ENCODE measurements at places on chromosomes 2 and 18.

- no peak for DNase-seq
Measured at GRCh38 chr2:8573942-8574195, 108.0 kb upstream of the ID2 start.

DNA sequence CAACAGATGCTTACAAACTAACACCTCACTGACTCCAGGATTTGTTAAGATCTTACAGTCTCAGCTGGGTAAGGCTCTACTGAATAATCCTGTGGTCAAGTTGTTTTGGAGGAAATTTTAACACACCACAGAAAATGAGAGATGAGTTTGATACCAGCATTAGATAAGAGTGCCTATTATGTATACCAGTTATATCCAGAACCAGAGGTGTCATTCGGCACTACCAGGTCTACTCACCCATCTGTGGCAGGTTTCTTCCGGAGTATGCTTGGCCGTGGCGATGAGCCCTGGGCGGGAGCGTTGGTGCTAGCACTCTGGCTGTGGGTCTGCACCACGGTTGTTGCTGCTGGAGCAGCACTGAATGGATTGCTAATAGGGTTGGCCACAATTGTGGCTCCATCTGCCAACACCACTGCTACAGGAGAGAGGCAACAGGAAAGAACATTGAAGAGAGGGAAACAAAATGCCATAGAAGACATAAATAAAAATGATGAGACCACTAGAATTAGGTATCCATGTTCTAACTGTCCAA, 41.2 kb downstream of the SAP130 start:
- no peak for DNase-seq

DNA sequence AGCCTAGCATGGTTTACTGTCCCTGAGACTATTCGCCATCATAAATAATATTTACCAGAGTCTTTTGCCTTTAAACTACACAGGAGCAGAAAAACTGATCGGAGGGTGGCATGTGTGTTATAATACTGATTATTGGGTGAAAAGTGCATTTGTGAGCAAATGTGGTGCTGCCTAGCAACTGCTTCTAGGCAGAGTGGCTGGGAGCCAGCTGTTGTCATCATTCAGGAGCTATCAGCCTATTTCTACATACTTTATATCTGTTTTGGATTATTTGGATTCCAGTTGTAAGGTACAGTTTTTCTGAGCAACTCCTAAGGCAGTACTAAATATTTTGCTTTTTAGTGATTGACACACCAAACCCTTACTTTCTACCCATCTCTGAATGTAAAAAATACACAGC, 75.0 kb upstream of the MSTN start:
- DNase-seq, result no peak

- no peak for DNase-seq
Measured at GRCh38 chr2:43305517-43305916, 79.1 kb upstream of the ZFP36L2 start.

- DNase-seq, result no peak
Measured at GRCh38 chr2:171293661-171294060, 133.0 kb upstream of the TLK1 start.

GRCh38 chr18:69208545-69208944, 192.1 kb upstream of the DOK6 start:
- DNase-seq, result no peak

All from AG09309 (cell line).